ENCODE measurements at places on chromosomes 2 and 18. TPM values are rescaled to one million over a fixed set of nuclear protein-coding genes. Genes with fewer than 3 reads are reported as not detected.

MOGAT1 gene
- total RNA-seq = 0.74 TPM

C2orf92 gene
- 17.4 TPM for total RNA-seq

CDK15 gene
- total RNA-seq = not detected

RSAD2 gene
- total RNA-seq = 4.4 TPM

OSBPL1A gene
- 15.0 TPM for total RNA-seq

ERICH2 gene
- total RNA-seq = 1.1 TPM

ATP6V1B1 gene
- total RNA-seq = not detected

GLI2 gene
- 2.3 TPM for total RNA-seq

HOXD8 gene
- not detected for total RNA-seq

SERPINB4 gene
- not detected for total RNA-seq

- H3K36me3 ChIP-seq = no peaks in the 10 kb centered on the region
- H3K27me3 ChIP-seq = no peaks in the 10 kb centered on the region
- no peak overlapping the region for H3K4me3 ChIP-seq
- no peak overlapping the region for H3K27ac ChIP-seq
- peaks cover 18% of the 10 kb centered on the region for H3K4me1 ChIP-seq
Observed at GRCh38 chr2:6442252-6442985, 423.3 kb downstream of the CMPK2 start.

DNA sequence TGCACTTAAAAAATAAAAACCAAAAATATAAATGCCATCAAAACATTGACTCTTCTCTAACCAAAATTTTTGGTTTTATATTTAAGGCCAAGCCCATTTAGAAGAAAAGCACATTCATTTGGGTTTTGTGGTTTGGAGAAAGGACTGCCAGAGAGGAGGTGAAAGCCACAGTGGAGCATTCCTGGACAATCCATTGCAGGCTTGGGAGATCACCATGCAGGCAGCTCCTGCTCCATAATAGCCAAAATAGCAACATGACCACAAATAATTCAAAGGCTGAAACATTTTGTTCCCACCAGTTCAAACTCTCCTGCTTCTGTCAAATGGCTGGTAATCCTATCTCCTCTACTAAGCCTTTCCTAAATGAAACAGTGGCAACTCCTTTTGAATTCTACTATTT lies 73.5 kb downstream of the GALNT3 start:
- H3K27me3 ChIP-seq = no peaks in the 10 kb centered on the region
- no peaks in the 10 kb centered on the region for H3K36me3 ChIP-seq
- no peak overlapping the region for H3K27ac ChIP-seq
- DNase-seq = no peak
- no peak overlapping the region for H3K4me3 ChIP-seq

GRCh38 chr2:170155723-170156253 lies 22.2 kb upstream of the MYO3B start:
- H3K4me3 ChIP-seq = no peak overlapping the region
- H3K4me1 ChIP-seq = peaks cover 15% of the 10 kb centered on the region
- peak overlapping the region; percentile 44 for H3K27ac ChIP-seq

- peak overlapping the region; percentile 76 for H3K27ac ChIP-seq
- no peaks in the 10 kb centered on the region for H3K4me1 ChIP-seq
- H3K36me3 ChIP-seq = peaks cover 18% of the 10 kb centered on the region
- DNase-seq = no peak
- H3K4me3 ChIP-seq = no peak overlapping the region
- no peaks in the 10 kb centered on the region for H3K27me3 ChIP-seq
Observed at GRCh38 chr2:24304098-24304497, 56.2 kb downstream of the ITSN2 start.

DNA sequence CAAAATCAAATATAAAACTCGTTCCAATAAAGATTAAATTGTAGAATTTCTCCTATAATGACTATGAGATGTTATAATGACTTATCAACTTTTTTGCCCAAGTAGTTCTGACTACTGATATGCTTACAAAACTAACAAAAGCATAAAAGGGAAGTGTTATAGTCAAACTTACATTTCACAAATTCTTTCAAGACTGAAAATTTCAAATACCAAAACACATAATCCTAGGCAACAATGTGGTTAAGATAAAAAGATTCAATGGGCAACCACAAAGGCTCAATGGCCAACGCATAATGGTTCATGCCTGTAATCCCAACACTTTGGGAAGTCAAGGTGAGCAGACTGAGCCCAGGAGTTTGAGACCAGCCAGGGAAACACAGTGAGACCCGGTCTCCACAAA lies 135.7 kb downstream of the USP34 start:
- H3K27ac ChIP-seq = no peak overlapping the region
- no peak for DNase-seq
- peaks cover 12% of the 10 kb centered on the region for H3K36me3 ChIP-seq
- H3K27me3 ChIP-seq = no peaks in the 10 kb centered on the region
- H3K4me1 ChIP-seq = no peaks in the 10 kb centered on the region
- H3K4me3 ChIP-seq = no peak overlapping the region

DNA sequence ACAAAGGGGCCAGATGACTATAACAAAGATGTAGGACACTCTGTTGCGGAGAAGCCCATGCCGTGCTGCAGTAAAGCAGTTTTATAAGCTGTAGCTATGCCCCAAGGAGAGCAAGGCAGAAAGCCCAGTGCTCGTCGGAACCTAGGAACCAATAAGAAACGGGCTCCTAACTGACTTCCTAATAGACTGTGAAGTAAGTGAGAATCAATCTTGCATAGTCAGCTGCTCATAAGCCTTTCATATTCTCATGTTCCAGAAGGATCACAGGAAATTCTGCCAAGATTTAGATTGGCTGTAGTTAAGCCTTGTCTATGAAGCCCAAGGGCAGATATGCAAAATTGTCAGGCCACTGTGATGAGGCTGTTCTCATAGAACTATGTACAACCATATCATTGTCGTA lies 98.4 kb downstream of the RTTN start:
- no peak for DNase-seq
- H3K36me3 ChIP-seq = peaks cover 49% of the 10 kb centered on the region
- H3K4me1 ChIP-seq = no peaks in the 10 kb centered on the region
- H3K4me3 ChIP-seq = no peak overlapping the region

DNA sequence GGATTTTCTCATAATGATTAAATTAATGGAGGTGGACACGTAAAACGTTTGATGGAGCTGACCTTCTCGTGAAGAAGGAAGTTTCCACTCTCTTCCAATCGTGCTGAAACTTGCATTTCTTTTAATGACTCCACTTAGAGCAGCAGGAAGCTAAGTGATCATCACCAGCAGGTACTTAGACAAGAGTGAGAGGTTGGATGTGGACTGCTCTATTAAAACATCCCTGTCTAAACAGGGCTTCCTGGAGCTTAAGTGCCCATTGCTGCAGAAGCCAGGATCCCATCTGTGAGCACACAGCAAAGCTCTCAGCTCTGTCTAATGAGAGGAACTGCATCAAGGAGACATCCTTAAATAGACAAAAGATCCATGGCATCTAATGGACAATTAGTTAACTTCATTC lies 1539.5 kb upstream of the CELF4 start:
- no peaks in the 10 kb centered on the region for H3K27me3 ChIP-seq
- no peak overlapping the region for H3K4me3 ChIP-seq
- H3K4me1 ChIP-seq = peaks cover 8% of the 10 kb centered on the region
- no peak overlapping the region for H3K27ac ChIP-seq

DNA sequence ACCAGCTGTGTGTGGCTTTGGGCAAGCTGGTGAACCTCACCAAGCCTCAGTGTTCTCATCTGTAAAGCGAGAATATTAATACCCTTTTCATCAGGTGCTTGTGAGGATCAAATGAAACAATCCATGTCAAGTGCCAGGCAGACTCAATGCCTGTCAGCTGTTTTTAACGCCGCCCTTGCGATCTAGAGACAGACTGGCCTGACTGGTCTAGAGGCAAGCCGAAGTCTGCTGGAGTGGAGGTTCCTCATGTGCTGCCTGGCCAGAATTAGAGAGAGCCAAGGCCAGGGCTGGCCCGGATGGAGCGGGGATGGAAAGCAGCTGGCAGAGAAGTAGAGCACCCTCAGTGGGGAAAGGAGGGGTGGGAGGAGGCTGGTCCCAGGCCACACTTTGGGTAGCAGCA lies 74.5 kb upstream of the B3GNT7 start:
- H3K27me3 ChIP-seq = no peaks in the 10 kb centered on the region
- H3K4me1 ChIP-seq = peaks cover 7% of the 10 kb centered on the region
- peaks cover 14% of the 10 kb centered on the region for H3K36me3 ChIP-seq
- no peak overlapping the region for H3K4me3 ChIP-seq
- peak overlapping the region; percentile 87 for H3K27ac ChIP-seq
- no peak for DNase-seq

DNA sequence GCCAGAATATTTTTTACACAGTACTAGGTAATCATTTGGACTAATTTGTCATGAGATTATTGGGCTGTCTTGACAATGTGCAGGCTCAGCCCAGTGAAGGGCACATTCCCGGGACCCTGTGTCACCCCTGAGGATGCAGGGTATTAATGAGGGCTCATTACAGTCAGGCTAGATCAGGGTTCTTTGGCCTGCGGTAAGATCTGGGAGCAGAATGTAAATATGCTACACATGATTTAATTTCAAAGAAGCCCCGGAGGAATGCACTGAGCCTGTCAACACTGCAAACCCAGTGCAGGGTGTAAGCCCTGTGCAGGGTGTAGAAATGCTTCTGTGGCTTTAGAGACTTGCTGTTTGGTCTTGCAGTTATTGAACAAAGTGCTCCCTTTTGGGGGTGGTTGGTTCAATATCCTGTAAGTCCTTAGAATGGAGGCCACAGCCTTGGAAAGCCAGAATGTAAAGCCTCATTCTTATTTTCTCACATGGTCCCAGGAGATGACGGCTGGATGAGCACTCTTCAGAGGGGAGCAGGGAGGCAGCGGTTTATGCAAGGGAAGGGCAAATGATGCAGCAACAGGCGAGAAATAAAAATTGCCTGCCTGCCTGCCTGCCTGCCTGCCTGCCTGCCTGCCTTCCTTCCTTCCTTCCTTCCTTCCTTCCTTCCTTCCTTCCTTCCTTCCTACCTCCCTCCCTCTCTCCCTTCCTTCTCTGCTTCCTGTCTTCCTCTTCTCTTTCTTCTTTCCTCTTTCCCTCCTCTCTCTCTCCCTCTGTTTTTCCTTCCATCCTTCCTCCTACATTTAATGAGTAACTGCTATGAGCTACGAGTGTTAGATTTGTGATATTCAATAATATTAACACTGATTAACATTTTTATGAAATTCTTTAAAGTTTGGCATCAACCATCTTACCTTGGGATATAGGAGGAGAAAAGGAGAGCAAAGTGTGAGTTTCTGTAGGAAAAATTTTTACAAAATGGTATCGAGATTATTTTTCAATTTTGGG lies 148.8 kb downstream of the VAPA start:
- H3K27ac ChIP-seq = no peak overlapping the region
- H3K36me3 ChIP-seq = no peaks in the 10 kb centered on the region
- peaks cover 12% of the 10 kb centered on the region for H3K27me3 ChIP-seq
- no peak overlapping the region for H3K4me3 ChIP-seq

DNA sequence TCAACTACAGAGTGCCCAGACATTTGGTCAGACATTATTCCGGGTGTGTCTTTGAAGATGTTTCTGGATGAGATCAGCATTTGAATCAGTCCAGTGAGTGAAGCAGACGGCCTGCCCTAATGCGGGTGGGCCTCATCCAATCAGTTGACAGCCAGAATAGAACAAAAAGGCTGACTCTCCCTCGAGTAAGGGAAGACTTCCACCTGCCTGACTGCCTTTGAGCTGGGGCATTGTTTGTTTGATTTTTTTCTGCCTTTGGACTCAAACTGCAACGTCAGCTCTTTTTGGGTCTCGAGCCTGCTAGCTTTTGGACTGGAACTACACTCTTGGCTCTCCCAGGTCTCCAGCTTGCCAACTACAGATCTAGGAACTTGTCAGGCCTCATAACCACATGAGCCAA lies 111.7 kb upstream of the AGAP1 start:
- no peaks in the 10 kb centered on the region for H3K4me1 ChIP-seq
- H3K27ac ChIP-seq = no peak overlapping the region
- peaks cover 7% of the 10 kb centered on the region for H3K27me3 ChIP-seq
- no peak for DNase-seq
- H3K36me3 ChIP-seq = no peaks in the 10 kb centered on the region

DNA sequence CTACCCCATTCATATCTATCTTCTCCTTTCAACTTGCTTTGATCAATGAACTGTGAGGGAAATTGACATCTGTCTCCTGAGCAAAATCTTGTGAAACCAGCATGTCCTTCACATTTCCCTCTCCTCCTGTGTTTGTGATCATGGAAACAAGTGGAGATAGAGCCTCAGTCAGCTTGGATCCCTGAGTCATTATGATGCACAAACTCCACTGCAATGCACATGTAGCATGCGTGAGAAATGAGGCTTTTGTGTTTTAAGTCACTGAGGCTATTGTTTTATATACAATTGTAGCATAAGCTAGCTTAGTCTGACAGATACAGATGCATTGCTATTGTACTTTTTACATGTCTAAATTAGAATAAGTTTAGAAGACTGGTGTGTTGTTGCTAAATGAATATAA lies 85.2 kb upstream of the HNMT start:
- no peaks in the 10 kb centered on the region for H3K27me3 ChIP-seq
- no peaks in the 10 kb centered on the region for H3K36me3 ChIP-seq
- peaks cover 5% of the 10 kb centered on the region for H3K4me1 ChIP-seq
- H3K27ac ChIP-seq = no peak overlapping the region

- H3K4me1 ChIP-seq = peaks cover 5% of the 10 kb centered on the region
- no peaks in the 10 kb centered on the region for H3K36me3 ChIP-seq
- no peak for DNase-seq
- peaks cover 53% of the 10 kb centered on the region for H3K27me3 ChIP-seq
Observed at GRCh38 chr18:75638776-75639471, 211.4 kb upstream of the SMIM21 start.

DNA sequence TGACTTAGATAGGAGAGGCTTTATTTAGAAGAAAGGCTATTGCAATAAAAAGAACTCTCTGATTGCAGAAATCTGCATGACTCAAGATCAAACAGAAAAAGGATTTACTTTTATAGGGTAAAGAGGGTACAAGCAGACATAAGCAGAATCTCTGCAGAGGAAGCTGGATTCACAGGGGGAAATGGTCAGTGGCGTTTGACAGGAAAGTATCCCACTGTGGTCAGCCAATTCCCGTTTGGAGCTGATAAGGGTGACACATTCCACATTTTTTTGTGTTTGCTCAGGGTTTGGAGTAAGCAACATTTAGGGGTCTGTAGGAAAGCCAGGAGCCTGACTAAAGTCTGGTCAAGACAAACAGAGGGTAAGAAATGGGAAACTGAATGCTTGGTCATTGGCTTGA lies 23.9 kb upstream of the SCYGR5 start:
- no peak overlapping the region for H3K27ac ChIP-seq
- peaks cover 4% of the 10 kb centered on the region for H3K4me1 ChIP-seq
- H3K27me3 ChIP-seq = no peaks in the 10 kb centered on the region
- no peak overlapping the region for H3K4me3 ChIP-seq
- DNase-seq = no peak
- no peaks in the 10 kb centered on the region for H3K36me3 ChIP-seq

DNA sequence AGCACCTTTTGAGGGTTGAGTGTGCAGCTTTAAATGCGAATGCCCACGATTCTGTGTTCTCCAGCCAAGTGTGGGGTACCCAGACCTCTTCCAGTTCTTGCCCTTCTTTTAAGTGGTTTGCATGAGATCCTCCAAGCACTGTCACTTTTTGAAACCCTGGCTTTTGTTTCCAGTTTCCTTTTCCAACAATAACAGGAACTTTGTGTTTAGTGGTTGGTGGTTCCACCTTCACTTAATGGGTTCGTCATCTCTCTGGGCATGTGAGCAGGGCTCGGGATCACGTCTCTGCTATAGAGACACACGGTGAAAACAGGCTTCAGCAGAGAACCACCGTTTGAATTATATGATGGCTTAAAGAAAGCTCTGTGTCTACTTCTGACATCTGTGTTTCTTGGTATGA lies 197.6 kb downstream of the LDLRAD4 start:
- no peak for DNase-seq
- peaks cover 17% of the 10 kb centered on the region for H3K27me3 ChIP-seq
- H3K36me3 ChIP-seq = peaks cover 3% of the 10 kb centered on the region
- no peak overlapping the region for H3K27ac ChIP-seq
- no peaks in the 10 kb centered on the region for H3K4me1 ChIP-seq

All from progenitor cell of endocrine pancreas (in vitro differentiated cells).